ENCODE measurements at places on chromosomes 2 and 18.

DNA sequence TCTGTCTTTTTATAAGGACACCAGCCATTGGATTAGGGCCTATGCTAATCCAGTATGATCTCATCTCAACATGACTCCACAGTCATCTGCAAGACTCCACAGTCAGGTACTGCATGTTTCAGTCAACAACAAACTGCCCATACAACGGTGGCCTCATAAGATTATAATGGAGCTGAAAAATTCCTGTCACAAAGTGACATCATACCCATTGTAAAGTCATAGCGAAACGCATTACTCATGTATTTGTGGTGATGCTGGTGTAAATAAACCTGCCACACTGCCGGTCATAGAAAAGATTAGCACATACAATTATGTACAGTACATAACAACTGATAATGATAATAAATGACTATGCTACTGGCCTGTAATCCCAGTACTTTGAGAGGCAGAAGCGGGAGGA is 102.2 kb downstream of the TEX51 start:
- no peak for DNase-seq

GRCh38 chr2:237995036-237995435 is 28.2 kb downstream of the UBE2F start:
- no peak for DNase-seq

GRCh38 chr2:99881901-99882591 is 260.3 kb downstream of the AFF3 start:
- DNase-seq: no peak

DNA sequence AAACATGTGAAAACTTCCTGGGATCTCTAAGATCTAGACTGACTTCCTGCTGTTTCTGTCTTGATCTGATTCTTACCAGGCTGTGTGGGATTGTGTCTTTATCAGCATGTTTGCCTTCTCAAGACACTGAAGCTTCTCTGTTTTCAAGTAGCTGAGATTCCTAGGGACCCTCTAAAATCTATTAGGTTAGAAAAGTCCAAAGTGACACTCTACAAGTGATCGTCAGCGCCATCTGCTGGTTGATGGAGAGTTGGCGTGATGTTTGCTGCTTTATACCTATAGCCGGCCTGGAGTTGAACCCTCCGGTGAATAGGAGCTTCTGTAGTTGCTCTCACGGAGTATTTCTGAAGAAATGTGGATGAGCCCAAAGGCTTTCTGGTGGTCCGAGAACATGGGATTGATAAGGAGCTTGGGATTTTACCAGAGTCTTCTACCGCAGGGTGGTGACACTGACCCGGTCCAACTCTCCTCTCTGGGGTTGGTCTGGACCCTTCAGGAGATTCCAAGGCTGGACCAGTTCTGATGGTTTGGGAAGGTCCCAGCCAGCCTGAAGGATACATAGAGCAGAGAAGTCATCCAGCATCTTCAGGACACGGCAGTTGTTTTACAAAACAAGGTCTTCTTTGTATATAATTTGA is 96.0 kb upstream of the TTC39C start:
- peak; percentile 36 for DNase-seq

DNA sequence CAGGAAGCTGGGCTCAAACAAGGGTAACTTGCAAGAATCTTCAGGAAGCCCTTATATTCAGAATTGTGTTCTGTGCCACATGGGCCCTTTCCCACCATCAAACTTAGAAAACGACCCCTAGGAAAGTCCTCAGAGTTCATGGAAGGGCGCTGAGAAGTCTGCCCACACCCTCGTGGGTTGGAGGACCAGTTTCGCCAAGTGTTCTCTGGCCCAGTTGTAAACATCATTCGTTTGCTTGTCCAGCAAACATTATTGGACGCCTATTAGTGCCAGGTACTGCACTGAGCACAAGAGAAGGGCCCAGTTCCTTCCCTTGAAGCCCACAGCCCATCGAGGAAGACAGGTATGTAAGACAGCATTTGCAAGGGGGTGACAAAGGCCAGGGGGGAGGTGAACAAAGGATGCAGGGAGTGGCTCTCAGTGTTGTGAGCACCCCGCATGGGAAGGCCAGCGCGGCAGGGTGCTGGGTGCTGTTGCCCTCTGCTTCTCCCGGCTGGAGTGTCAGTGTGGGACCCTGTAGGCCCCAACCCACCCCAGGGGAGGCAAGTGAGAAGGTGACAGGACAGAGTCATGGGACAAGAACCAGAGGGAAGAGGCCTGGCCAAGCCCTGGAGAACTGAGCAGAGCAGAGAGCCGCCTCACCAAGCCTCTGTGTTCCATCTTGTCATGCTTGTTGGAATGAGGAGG is 60.2 kb upstream of the ALPP start:
- DNase-seq: no peak

- DNase-seq: no peak
Observed at GRCh38 chr2:241553981-241554380, 4.6 kb upstream of the BOK start.

- DNase-seq: no peak
Observed at GRCh38 chr2:71686781-71687180, 233.4 kb downstream of the DYSF start.

DNA sequence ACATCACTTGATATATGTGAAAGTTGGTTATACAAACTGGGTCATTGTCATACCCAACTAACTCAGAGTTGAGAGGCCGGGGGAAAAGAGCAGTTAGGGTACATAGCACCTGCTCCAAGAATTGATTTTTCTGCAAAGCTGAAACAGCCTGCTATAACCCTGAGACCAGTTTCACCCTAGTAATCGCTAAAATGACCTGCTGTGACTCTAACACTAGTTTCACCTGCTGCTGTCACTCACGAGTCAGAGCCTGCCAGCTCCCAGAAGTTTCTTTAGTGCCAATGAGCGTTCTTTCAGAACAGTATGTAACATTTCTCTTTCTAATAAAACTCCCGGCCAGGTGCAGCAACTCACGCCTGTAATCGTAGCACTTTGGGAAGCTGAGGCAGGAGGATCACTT is 28.0 kb downstream of the SRSF7 start:
- DNase-seq: no peak

DNA sequence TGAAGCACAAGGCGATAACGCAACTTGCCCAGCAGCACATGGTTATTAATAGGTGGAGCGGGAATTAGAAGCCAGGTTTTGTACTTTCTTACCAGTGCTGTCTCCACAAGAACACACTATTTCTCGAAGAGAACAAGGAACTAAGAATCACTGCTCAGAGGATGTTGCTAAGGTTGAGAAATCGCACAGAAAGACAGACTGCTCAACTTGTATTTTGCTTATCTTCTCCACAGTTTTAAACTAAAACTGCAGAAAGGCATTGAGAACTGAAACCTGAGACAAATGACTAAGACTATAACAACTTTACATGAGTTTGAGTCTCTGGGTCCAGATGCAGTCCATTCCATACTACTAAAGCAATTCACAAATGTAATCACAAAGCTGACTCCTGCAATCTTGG is 6.2 kb downstream of the PRKD3 start:
- peak; percentile 10 for DNase-seq

DNA sequence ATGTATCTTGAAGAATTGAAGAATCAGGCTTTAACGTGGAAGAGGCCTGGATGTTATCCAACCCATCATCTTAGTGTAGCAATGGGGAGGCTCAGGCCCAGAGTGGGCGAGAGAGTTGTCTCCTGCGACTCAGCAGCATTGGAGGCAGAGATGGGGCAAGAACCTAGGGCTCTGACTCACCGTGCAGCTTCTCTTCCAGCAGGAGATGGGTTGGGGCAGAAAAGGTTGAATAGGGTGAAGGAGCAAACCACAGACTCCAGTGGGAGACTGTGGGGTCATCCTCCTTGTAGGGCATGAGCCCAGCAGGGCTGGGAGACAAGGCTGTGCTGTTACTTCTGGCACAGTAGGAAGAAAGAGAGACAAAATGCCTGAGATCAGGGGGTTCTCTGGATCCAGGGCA is 1.4 kb downstream of the IL36RN start:
- DNase-seq: no peak

DNA sequence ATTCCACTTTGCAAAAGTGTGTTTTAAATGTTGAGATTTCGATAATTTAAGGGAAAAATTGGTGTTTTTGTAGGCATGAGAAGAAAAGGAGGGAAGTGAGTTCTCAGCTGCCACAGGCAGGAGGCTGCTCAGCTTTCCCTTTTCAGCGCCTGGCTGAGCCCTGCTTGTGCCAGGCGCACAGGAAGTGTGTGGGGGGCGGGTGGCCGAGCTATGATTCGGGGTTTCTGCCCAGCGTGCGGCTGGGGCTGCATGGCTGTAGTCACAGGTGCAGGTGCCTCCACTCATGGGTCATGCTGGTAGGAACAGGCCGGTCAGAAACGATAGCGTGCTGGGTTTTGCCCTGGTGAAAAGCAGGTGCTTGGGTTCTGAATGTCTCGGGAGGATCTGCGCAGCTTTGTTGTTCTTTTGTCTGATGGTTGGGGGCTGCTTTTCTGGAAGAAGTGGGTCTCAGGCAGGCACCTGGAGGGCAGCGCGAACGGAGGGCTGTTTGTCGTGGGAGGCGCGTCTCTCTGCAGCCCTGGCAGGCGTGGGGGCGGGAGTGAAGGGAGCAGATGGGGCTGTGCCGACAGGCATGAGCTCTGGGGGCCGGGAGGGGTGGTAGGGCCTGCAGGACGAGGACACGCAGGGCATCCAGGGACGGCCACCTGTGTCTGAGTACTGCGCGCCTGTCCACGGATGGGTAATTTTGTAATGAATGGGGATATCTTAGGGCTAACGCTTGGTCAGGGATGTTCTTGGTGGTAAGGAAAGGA is 2.1 kb downstream of the KCNG2 start:
- no peak for DNase-seq

DNA sequence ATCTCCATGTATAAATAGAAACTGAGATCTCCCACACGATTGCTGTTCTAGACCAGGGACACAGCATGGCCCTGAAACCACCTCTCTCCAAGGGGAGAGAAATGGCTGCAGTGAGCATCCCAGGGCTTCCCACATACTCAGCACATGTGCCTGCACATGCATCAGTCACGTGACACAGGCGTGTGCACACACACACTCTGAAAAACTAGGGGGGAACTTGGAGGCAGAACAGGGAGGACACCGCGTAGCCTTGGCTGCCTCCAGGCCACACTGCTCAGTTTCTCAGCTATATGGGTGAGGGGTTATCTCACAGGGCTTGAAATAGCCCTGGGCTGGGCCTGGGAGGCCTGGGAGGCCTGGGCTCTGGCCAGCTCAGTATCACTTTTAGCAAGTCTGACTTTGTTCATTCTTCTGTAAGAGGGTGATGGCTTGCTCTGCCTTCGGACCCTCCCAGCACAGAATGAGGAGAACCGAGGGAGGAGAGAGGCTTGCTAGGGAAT is 66.9 kb downstream of the EMX1 start:
- no peak for DNase-seq

All from GM19239 (cell line).